Hematopoietic multipotent progenitor cell treated with erythropoietin and hydrocortisone succinate and interleukin-3 and kit ligand, for 15 days (in vitro differentiated cells): ENCODE measurements at places on chromosomes 7 and 10.
A peak's percentile ranks its signal among the peaks of the same experiment; 100 is the strongest.

DNA sequence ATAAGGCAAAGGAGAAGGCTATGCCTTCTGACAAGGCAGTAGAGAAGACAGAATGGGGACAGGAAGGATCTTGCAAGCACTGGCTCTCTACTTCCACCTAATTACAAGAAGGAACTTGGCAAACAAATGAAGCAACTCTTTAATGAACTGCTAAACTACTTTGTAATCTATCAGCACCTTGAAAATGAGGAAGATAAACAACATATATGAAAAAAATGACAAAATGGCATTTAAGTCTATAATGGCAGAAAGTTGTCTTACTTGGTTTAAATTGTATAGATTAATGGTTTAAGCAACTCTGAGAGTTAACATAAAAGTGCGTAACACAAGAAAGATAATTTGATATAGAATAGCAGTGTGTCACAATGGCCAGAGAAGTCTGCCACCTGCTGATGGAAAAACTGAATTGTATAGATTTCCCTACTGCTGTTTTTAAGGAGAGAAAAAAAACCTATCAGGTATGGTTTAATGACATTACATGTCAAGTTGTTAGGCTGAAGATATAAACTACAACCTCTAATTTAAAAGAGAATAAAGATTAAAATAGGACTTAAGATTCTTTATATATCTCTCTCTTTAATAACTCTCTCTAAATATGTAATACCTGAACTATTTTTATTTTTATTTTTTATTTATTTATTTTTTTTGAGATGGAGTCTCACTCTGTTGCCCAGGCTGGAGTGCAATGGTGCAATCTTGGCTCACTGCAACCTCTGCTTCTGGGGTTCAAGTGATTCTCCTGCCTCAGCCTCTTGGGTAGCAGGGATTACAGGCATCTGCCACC is 11.8 kb downstream of the NT5C3A start:
- DNase-seq: peak; percentile 80

- DNase-seq: no peak
Measured at GRCh38 chr10:69209787-69210484, 10.2 kb upstream of the HKDC1 start.

DNA sequence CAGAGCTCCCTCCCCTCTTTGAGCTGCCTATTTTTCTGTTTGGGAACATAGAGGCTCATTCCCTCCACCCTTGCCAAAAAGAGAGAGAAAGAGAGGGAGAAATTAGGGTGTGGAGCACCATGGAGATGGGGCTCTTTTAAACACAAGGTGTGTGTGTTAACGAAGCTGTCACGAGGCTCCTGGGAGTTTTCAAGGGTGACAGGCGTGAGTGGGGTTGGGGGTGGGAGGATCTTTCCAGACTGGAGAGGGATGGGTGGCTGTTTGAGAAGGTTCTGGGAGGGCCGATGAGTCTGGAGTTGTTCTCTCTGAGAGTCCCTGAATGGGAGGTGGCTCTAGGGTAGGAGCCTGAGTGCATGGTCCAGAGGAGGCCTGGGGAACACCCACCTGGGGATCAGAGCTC is 45.0 kb downstream of the PALD1 start:
- DNase-seq: no peak

- DNase-seq: no peak
Measured at GRCh38 chr10:15112657-15113056, 15.5 kb downstream of the RPP38 start.

DNA sequence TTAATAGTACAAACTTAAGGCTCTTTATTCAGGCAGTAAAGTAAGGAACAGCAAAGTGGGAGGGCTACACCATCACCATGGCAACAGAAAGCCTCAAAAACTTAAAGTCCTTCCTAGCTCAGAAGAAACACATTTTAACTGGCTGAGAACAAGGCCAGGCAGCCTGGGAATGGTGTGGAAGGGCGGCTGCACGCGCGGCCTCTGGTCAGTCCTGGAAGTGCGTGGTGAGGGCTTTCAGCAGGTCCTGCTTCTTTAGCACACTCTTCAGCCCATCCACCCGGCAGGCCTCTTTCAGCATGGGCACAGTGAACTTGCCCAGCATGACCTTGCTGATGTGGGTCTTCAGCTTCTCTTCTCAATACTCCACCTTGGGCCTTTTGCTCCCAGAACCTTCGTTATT is 133.0 kb downstream of the CYP26A1 start:
- DNase-seq: no peak

DNA sequence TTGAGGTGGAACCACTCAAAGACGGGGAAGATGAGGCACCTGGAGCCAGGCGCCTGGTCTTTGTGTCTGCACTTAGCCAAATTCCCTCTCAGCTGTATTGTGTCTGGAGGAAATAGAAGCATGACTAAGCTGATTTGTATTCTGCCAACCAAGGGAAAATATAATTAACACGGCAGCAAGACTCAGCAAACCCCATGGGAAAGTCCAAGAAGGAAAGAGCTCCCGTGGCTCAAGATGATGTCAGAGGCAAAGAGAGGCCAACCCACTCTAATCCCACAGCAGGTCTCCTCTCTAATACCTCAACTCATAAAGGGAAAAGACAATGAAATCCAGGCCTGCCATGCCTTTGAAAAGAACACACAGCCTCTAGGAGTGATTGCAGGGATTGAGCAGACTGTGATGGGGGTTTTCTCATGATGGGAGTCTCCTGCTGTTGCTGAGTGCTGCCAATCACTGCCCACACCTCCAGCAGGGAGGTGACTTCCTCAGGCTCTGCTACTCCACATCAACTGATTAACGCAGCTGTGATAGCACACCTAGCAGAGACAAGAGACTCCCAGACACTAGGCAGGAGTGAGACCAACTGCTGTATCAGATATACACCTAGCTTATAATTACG is 255.5 kb upstream of the C7orf33 start:
- no peak for DNase-seq

DNA sequence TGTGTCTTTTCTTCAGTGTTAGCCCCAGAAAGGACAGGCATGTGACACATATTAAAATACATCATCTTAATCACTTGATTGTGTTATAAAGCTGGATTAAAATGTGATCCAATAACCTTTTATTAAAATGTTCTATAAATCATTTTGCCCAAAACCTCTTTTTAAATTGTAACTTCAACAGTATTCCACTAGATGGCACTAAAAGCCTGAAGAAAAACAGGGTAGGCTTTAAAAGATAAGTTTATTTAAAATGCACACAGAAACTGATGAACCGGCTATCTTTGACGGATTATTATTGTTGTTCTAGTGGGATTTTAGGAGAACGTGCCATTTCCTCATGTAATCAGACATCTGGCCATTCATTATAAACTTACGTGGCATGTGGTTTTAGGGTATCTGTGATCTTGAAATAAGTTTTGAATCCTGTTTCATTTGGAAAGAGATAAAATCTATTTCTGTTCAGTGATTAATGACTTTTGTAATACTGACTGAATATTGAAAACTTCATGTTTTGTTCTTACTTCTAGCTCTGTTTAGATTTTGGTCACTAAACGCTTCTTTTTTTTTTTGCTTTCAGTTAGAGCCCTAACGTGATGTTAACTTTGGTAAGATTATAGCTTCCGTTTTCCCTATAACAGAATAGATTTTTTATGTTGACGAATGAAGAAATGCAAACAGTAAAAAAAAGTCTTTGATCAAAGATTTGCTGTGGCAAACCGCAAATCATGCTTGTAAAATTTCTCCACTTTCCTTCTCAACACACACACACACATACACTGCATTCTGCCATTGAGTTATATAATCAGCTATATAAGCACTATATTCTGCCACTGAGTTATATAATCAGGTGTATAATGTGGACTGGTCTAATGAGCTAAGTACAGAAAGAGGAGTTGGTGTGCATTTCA is 13.6 kb downstream of the VPS50 start:
- peak; percentile 67 for DNase-seq

DNA sequence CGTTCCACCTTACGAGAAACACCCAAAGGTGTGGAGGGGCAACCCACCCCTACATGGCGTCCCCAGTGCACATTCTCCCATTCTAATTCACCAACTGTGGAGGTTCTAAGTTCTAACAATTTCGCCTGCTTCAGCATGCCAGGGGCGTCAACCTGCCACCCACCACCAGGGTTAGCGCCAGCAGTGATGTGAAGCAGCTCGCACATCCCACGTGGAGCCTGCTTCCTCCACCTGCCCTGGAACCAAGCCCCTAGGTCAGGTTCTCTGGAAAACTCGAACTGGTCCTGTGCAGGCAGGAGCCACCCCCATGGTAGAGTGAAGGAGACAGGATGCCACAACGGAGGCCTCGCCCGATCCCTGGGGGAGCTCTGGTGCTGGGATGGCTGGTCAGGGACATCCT is 33.3 kb upstream of the FXYD4 start:
- no peak for DNase-seq

GRCh38 chr10:7435674-7436073 is 24.8 kb upstream of the SFMBT2 start:
- DNase-seq: no peak

DNA sequence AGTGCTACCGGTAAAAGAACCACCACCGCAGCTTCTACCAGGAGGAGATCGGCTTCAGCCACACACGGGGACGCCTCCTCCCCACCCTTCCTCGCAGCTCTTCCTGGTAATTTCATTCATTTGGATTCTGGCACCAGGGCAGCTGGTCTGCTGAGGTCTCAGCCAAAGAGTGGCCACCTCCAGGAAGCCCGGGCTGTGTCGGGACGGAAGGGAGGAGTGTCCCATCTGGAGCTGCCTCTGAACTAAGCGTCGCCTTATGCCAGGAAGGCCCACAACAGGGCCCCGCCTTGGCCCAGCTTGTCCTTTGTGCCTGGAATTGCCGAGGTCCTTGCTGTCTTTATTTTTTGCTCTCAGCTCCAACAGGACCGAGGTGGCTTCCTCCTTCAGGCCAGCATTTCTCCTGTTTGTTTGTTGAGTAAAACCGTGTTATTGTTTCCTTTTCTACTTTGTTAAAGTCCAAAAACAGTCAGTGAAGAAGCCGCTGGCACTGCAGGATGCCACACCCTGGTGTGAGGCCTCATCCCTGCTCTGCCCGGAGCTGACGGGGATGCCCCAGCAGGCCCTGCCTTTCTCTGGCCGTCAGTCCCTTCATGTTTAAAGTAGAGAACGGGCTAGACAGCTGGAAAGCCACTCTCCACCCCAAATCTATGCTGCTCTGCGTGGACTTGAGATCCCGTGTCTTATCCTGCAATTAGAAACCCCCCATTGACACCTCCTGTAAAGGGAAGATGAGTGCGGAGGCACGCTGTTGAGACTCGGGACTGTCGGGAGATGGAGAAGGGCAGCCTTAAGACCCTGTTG is 24.5 kb upstream of the TTYH3 start:
- no peak for DNase-seq

DNA sequence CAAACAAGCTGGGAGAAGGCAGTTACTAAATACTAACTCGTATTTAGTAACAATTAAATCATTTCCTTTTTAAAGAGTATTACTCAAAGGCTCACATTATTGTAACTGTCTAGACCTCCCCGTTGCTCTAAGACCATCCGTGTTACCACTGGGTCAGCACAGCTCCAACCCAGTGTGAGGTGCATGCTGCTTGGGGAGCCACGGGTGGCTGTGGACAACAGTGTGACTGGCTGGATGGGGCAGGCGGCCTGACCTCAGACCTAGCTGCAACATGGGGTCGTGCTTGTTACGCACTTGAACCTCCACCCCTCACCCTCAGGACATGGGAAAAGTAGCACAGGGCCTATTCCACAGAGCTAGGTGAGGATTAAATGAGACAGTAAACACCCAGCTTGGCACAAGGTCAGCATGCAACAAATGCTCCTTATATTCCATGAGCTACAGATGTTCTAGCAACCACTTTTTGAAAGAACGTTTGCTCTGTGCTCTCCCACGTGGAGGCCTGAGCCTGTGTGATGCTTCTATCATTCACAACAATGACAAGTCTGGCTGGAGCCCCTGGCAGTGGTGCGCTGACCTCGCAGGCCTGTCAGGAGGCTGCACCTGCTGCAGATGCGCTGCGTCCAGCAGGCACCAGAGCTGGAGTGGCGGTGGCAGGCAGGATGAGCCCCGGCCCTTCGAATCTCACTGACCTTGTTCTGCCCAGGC is 135.7 kb downstream of the PKD1L1 start:
- DNase-seq: no peak

GRCh38 chr10:127011174-127011573 is 105.9 kb downstream of the DOCK1 start:
- no peak for DNase-seq

DNA sequence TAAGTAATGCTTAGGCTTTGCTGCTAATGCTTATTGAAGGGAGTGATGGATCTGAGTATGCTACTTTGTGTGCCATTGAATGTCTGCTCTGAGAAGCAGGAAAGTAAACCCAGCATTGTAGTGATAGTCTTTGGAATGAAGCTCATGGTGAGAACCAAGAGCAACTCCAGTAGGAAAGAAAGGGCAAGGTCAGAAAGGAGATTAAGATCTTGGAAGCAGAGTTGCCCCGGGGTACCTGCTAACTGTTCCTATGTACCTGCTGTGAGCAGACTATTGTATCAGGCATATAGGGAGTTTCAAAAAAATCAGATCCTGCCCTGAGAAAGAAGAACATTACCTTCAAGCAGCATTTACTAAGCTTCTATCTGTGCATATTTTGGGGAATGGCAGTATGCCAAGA is 54.5 kb upstream of the AASS start:
- DNase-seq: no peak
